ENCODE measurements at places on chromosomes 6 and 20. TPM values are rescaled to one million over a fixed set of nuclear protein-coding genes. Genes with fewer than 3 reads are reported as not detected.

DNA sequence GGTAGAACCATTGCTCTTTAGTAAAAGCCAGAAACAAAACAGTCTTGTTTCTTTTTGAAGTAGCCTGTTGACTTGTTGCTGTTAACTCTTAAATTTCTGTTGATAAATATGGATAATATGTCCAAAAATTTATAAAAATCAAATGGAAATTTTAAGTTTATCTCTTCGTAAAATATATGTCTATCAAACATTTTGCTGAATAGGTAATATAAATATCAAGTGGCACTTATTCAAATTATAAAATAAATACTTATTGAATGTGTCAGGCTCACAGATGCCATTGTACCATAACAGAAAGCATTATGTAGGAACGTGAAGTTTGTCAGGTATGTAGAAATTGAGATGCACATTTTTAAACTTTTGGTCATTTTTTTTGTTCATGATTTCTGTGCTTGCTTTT, 216.5 kb downstream of the ARID1B start:
- no peak for DNase-seq
- no peaks in the 10 kb centered on the region for H3K36me3 ChIP-seq
- no peak overlapping the region for H3K27ac ChIP-seq
- peaks cover 4% of the 10 kb centered on the region for H3K4me1 ChIP-seq

Gene DLK2
- total RNA-seq: 0.96 TPM

Gene FARS2
- total RNA-seq: 8.5 TPM

- H3K4me3 ChIP-seq: no peak overlapping the region
- DNase-seq: no peak
These were observed 209.4 kb downstream of the CDH4 start for GRCh38 chr20:61461461-61461860.

- no peak overlapping the region for H3K4me3 ChIP-seq
- no peak overlapping the region for H3K27ac ChIP-seq
- H3K27me3 ChIP-seq: no peaks in the 10 kb centered on the region
- no peak for DNase-seq
These were observed 77.1 kb downstream of the JAG1 start for GRCh38 chr20:10596710-10597121.

GRCh38 chr6:11601776-11602605, 64.4 kb downstream of the TMEM170B start:
- peak; percentile 68 for DNase-seq
- no peaks in the 10 kb centered on the region for H3K36me3 ChIP-seq
- H3K4me3 ChIP-seq: no peak overlapping the region
- no peak overlapping the region for H3K27ac ChIP-seq
- H3K4me1 ChIP-seq: peaks cover 6% of the 10 kb centered on the region
- H3K27me3 ChIP-seq: no peaks in the 10 kb centered on the region

Gene ZNF318
- total RNA-seq: 16.3 TPM

DNA sequence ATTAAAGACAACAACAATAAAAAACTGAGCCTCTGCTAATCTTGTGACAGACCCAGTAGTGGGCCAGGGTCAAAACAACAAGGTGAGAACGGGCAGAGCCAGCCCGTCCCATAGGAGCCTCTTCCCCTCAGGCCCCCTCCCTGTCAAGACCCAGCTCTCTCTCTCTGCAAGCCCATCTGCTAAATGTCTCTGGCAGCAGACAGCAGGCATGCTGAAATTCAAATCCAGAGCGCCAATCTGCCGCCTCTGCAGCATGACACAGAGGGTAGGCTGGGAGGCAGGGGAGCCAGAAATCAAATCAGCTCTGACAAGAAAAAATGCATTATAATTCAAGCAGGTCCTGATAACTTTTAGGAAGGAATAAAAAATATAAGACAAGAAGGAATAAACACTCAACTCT, 26.3 kb downstream of the METTL24 start:
- H3K4me1 ChIP-seq: no peaks in the 10 kb centered on the region
- H3K4me3 ChIP-seq: no peak overlapping the region
- H3K27me3 ChIP-seq: no peaks in the 10 kb centered on the region
- DNase-seq: peak; percentile 37
- no peak overlapping the region for H3K27ac ChIP-seq
- H3K36me3 ChIP-seq: no peaks in the 10 kb centered on the region

- no peaks in the 10 kb centered on the region for H3K4me1 ChIP-seq
- no peak overlapping the region for H3K27ac ChIP-seq
- H3K27me3 ChIP-seq: no peaks in the 10 kb centered on the region
- H3K4me3 ChIP-seq: peak overlapping the region; percentile 95
These were observed 637 bp downstream of the TRPC4AP start for GRCh38 chr20:35091816-35092523.

GRCh38 chr6:139590206-139590605, 215.8 kb upstream of the CITED2 start:
- no peaks in the 10 kb centered on the region for H3K27me3 ChIP-seq
- H3K4me3 ChIP-seq: no peak overlapping the region
- no peaks in the 10 kb centered on the region for H3K36me3 ChIP-seq

DNA sequence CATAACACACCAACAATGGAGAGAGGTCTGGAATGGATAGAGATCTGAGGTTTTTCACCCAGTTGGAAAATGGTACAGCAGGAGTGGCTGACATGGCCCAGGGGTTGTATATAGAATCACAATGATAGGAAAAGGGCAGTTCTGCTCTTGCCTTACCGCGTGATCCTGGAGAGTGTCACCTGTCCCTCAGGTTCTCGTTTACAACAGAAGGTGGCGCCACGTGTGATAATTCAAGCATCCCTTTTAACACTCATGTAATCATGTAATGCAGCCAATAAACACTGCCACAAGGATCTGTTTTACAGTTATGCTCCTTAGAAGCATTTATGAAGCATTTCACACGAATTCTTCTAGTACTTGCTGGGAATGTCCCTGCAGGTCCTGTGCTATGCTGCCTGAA, 12.9 kb upstream of the WFDC2 start:
- H3K4me1 ChIP-seq: no peaks in the 10 kb centered on the region
- H3K4me3 ChIP-seq: no peak overlapping the region
- no peaks in the 10 kb centered on the region for H3K27me3 ChIP-seq
- peak; percentile 73 for DNase-seq
- no peak overlapping the region for H3K27ac ChIP-seq

DNA sequence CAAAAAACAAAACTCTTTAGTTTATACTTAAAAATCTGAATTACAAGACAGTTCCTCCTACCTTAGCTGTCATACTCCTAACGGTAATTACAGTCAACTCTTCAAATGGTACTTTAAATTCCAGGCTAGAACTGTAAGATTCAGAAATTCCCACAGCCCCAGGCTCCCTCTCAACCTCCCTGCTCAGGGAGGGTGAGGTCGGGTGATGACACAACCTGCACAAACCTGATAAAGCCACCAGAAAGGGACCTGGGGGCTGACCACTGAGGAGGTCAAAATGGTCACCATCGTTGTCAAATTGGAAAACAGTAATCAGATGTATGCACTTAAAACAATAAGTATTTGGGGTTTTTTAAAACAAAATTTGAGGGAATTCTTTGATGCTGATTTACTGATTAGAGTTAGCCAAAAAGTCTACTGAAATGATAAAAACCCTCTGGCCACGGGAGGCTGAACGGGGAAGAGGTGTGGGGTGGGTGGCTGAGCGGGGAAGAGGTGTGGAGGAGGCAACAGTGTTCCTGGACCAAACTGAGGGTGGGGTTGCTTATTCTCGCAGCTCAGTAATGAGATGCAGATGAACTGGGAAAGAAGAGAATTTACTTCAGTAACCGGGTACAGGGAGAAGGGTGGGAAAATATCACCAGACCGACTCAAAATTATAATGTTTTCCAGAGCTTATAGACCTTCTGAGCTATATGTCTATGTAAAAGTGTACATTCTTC, 52.4 kb downstream of the SLC22A1 start:
- H3K4me1 ChIP-seq: peaks cover 3% of the 10 kb centered on the region
- no peaks in the 10 kb centered on the region for H3K36me3 ChIP-seq
- no peaks in the 10 kb centered on the region for H3K27me3 ChIP-seq

Gene SLC22A2
- total RNA-seq: 0.86 TPM

Gene TTLL9
- total RNA-seq: 0.20 TPM

- DNase-seq: no peak
- no peak overlapping the region for H3K4me3 ChIP-seq
- no peaks in the 10 kb centered on the region for H3K4me1 ChIP-seq
- H3K36me3 ChIP-seq: peaks cover 2% of the 10 kb centered on the region
These were observed 73.8 kb downstream of the LRRC1 start for GRCh38 chr6:53868626-53869025.

DNA sequence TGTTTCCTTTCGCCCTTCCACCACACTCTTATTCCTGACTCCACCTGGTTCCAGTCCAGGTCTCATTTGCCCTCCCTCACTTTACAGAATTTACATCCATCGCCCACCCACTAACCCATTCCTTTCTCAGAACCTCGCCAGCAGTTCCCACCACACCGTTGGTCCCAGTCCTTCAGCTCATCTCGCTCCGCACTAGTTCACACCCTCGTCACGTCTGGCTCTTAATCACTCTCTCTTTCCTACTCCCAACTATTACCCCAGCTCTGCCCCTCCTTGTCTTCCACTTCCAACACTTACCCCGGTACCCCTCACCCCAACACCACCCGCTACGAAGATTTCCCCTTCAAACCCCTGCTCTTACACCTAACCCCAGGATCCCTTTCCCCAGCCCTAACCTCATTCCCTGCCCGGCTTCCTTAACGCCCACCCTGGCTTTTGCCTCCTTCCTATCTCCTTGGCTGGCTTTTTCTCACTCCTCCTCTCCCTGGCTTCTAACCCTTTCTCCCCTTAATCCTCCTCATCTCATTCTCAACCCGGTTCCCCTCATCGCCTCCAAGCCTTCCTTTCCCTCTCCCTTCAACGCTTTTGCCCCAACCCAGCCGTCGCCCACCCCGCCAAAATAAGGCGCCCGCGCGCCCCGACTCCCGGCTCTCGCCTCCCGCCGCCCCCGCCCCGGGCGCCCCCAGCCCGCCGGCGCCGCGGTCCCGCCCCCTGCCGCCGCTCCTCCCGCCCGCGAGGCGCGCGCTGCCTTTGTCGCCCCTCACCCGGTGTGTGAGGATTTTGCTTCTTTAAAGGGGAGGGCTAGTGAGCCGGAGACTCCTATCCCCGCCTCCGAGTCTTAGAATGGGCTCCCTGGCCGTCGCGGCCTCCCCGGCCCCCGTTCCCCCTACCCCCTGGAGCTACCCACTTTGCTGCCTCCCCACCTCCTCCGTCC, 542 bp downstream of the USP49 start:
- peaks cover 9% of the 10 kb centered on the region for H3K4me1 ChIP-seq
- H3K27ac ChIP-seq: peak overlapping the region; percentile 9
- peak; percentile 31 for DNase-seq
- no peak overlapping the region for H3K4me3 ChIP-seq
- H3K36me3 ChIP-seq: no peaks in the 10 kb centered on the region

Gene DAAM2
- 1.0 TPM for total RNA-seq

- H3K4me3 ChIP-seq: no peak overlapping the region
- peaks cover 2% of the 10 kb centered on the region for H3K4me1 ChIP-seq
- H3K27me3 ChIP-seq: no peaks in the 10 kb centered on the region
These were observed 294.7 kb downstream of the FOXC1 start for GRCh38 chr6:1904466-1904799.

DNA sequence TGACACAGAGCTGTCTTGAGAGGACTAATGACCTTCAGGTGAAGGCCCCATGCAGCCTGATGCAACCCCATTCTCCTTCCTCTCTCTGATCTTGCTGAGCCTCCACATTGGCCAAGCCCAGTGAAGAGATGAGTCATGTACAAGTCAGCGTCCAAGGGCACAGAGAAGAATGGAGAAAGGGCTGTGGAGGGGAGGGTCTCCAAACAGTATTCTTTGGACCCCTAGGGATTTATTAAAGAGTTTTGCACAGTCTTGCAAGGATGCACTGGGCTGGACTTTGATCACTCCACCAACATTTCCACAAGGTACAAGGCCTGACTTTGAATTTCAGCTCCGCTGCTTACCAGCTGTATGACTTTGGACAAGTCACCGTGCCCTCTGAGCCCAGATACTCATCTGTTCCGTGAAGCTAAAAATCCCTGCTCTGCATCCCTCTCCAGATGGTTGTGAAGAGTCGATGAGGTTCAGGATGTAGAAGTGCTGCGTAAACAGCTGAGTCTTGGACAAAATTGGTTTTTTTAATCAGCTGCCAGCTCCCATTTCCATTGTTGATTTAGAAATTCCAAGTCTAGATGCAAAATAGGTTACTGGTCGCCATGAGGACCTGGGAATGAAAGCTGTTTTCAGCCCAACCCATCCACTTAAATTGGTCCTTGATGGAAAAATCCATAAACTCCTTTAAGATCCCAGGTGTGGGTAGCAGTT, 14.1 kb upstream of the KCNG1 start:
- H3K4me1 ChIP-seq: no peaks in the 10 kb centered on the region
- no peaks in the 10 kb centered on the region for H3K27me3 ChIP-seq
- no peak overlapping the region for H3K27ac ChIP-seq
- H3K36me3 ChIP-seq: peaks cover 4% of the 10 kb centered on the region
- no peak for DNase-seq

GRCh38 chr6:7311176-7311575, 1.8 kb downstream of the SSR1 start:
- no peaks in the 10 kb centered on the region for H3K27me3 ChIP-seq
- H3K36me3 ChIP-seq: peaks cover 33% of the 10 kb centered on the region
- H3K4me1 ChIP-seq: no peaks in the 10 kb centered on the region
- no peak overlapping the region for H3K27ac ChIP-seq
- DNase-seq: no peak

GRCh38 chr6:17045581-17046322, 56.1 kb upstream of the STMND1 start:
- no peaks in the 10 kb centered on the region for H3K4me1 ChIP-seq
- DNase-seq: no peak
- no peaks in the 10 kb centered on the region for H3K36me3 ChIP-seq
- no peaks in the 10 kb centered on the region for H3K27me3 ChIP-seq
- H3K4me3 ChIP-seq: no peak overlapping the region

Gene PRKN
- 2.0 TPM for total RNA-seq

- H3K36me3 ChIP-seq: no peaks in the 10 kb centered on the region
- H3K27me3 ChIP-seq: no peaks in the 10 kb centered on the region
- no peak for DNase-seq
- H3K4me1 ChIP-seq: no peaks in the 10 kb centered on the region
- no peak overlapping the region for H3K4me3 ChIP-seq
These were observed 479.0 kb downstream of the PKHD1 start for GRCh38 chr6:51608383-51608782.

DNA sequence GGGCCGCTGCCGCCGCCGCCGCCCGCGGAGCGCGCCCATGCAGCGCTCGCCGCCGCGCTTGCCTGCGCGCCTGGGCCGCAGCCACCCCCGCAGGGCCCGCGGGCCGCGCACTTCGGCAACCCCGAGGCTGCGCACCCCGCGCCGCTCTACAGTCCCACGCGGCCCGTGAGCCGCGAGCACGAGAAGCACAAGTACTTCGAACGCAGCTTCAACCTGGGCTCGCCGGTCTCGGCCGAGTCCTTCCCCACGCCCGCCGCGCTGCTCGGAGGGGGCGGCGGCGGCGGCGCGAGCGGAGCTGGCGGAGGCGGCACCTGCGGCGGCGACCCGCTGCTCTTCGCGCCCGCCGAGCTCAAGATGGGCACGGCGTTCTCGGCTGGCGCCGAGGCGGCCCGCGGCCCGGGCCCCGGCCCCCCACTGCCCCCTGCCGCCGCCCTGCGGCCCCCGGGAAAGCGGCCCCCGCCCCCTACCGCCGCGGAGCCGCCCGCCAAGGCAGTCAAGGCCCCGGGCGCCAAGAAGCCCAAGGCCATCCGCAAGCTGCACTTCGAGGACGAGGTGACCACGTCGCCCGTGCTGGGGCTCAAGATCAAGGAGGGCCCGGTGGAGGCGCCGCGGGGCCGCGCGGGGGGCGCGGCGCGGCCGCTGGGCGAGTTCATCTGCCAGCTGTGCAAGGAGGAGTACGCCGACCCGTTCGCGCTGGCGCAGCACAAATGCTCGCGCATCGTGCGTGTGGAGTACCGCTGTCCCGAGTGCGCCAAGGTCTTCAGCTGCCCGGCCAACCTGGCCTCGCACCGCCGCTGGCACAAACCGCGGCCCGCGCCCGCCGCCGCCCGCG, 730 bp downstream of the INSM1 start:
- H3K27me3 ChIP-seq: peaks cover 35% of the 10 kb centered on the region
- peak overlapping the region; percentile 57 for H3K4me3 ChIP-seq
- H3K27ac ChIP-seq: no peak overlapping the region
- no peaks in the 10 kb centered on the region for H3K36me3 ChIP-seq
- DNase-seq: peak; percentile 36
- H3K4me1 ChIP-seq: peaks cover 13% of the 10 kb centered on the region

Gene RBM24
- 0.55 TPM for total RNA-seq

Gene CALHM4
- total RNA-seq: not detected
